ENCODE measurements at places on chromosomes 1 and 21.

DNA sequence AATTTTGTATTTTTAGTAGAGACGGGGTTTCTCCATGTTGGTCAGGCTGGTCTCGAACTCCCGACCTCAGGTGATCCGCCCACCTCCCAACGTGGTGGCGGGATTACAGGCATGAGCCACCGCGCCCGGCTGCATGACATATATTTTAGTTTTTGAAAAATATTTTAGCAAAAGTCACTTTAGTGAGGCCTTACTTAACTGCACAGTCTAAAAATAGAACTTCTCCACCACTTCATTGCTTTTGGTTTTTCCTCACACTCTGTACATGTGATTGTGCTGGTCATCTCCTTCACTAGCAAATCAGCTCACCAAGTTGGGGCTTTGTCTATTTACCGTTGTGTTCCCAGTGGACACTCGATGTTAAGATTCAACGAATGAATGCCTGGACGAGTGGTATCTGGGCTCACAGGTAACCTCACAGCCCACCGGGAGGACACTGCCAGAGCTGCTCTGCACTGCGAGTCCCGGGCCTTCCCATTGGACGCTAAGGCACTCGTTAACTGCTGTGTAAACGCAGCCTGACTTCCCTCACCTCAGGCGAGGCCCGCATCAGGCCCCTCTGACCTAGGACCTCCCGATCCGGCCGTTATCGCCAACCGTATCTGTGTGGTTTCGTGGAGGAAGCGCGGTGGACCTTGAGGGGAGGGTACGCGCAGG is 14.0 kb upstream of the ZNF692 start:
- peak; percentile 41 for DNase-seq

GRCh38 chr1:40384413-40384762 is 10.9 kb downstream of the SMAP2 start:
- no peak for DNase-seq

GRCh38 chr21:34613679-34614627 is 960 bp downstream of the RCAN1 start:
- peak; percentile 62 for DNase-seq

- DNase-seq = peak; percentile 69
These were observed 83.6 kb upstream of the SLC25A33 start for GRCh38 chr1:9455487-9456234.

- no peak for DNase-seq
These were observed 263.5 kb downstream of the LMO4 start for GRCh38 chr1:87592156-87592555.

DNA sequence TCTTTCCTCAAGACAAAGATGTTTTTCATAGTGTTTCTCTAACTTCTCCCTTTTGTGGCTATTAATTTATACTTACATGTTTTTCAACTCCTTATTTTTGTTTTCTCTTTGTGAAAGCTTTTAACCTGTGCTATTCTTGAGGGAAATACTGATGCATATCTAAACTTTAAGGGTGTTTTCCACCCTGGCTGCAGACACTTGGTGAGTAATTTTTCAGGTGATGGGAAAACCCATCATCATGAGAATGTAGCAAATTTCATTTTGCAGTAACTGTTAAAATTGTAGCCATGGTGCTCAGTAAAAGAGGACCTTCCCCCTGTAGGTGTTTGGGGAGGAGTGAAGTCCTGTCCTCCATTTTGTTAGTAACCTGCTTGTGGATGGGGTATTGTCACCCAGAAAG is 124.2 kb downstream of the LIPI start:
- DNase-seq = no peak

DNA sequence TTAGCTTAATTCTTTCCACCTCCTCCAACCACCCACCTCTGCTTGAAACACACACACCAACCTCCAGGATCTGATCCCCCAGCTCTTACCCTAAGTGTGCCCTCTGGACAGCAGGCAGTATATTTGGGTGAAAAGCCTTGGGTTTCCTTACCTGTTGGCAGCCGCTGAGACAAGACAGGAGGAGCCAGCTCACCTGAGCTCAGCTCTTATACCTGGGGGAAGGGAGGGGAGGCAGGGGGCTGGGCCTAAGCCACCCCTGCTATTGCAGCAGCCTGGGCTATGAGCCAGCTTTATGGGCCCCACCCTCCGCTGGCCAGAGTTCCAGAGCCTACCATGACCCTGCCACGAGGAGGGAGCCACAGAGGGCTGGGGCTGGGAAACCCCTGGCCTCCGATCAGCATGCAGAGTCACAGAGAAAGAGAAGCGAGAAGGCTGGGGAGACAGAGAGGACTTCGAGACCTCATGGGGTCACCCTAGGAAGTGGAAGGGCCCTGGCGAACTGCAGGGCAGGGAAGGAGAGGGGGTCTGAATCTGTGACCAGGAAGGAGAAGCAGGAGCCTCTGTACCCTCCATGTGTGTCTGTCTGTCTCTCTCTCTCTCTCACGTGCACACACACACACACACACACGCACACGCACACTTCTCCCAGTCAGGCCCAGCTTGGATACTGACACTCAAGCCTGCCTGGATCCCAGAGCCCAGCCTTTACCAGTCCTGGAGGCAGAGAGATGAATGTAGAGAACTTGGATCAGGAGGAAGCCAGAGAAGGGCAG is at the start of gene S100A14:
Gene S100A14 (minus strand): TSS at position 182 of the 773 bp plus-strand sequence. CDS start 467 bp downstream, outside the sequence.
- no peak for DNase-seq

GRCh38 chr1:198687429-198687828 is 48.6 kb downstream of the PTPRC start:
- no peak for DNase-seq

DNA sequence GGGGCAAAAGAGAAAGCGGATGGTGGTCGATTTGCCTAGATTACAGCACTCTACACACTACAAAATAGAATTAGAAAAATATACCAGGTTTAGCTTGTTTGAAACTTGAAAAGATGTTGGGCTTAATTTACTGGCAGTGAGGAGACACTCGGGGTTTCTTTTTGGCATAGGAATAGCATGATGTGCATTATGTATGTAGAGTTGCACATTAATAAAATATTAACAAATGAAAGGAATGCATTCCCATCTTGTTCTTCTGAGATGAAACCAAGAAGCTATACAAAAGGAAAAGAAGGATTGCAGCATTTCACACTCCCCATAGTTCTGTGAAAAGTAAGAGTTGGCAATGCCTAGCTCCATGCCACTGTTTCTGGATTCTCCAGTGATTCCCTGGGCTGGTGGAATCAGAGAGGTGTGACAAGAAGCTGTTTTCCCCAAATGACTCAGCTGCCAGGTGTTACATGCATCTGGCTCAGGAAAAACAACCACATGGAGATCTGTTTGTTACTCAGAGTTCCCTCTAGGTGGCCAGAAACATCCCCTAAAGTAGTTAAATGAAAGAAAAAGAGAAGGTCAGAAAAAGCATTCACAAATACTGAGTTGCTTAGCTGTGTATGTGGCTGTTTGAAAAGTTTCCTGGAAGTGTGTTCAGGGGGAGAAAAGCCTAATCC is 115.6 kb downstream of the UCK2 start:
- no peak for DNase-seq

Data from globus pallidus (tissue), 1 donor.